GM13976 (cell line): ENCODE measurements at places on chromosomes 3 and 15.
A peak's percentile ranks its signal among the peaks of the same experiment; 100 is the strongest.

DNA sequence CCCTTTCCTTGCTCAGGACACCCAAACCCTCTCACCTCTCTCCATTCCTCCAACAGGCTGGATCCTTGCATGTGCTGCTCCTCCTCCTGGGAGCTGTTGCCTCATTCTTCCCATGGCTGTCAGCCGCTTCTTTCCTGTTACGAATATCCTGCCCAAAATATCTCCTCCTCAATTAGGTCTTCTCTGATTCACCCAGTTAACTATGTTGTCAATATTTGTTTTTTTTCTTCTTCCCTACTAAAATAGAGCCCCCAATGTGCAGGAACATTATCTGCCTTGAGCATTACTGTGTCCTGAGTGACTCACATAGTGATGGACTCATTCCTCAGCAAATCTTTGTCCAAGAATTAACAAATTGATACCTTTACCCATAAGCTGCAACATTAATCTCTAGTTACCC is 357.2 kb downstream of the CLSTN2 start:
- no peak for DNase-seq

- DNase-seq: peak; percentile 60
Measured at GRCh38 chr3:185153171-185153771, 411 bp upstream of the C3orf70 start.

DNA sequence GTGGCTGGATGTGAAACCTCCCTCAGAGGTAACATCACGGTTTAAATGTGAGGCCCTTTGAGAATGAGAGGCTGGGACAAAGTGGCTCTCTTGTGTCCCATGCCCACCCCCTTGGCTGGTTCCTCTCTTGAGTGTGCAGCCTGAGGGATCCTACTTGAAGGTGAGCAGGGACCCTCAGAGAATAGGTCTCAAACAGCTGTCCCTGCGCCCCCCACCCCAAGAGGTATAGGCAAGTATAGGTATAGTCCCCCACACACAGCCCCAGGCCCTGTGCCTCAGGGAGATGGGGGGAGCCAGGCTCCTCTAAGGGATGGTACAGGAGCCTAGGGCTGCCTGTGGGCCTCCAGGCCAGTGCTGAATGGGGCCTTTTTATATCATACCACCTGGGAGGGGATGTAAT is 61.9 kb downstream of the ISG20 start:
- DNase-seq: no peak

- DNase-seq: peak; percentile 32
Measured at GRCh38 chr3:15557511-15557946, 36.0 kb upstream of the COLQ start.

GRCh38 chr3:131233900-131234668 is 147.5 kb upstream of the NUDT16 start:
- DNase-seq: no peak

DNA sequence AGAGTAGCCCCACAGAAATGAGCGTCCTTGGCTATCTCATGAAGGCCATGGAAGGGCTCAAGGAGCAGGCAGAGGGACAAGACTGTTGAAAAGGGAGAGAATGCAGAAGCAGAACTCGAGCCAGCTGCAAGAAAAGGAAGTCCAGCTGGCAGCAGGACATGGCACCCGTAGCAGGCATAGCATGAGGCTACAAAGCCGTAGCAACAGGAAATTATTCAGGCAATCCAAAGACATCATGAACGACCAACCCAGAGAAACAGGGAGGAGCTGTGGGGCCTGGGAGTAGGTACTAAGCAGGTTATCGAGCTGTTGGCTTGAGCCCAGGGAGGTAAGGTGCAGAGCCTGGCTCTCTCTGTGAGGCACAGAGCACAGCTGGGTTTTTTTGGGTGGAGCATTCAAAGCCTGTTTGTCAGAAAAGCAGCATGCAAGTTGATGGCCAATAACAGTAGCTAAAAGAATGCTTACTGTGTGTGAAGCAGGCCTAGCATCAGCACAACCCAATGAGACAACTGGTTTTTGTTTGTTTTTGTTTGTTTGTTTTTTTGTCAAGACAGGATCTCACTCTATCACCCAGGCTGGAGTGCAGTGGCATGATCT is 144.0 kb upstream of the SMAD3 start:
- DNase-seq: no peak

DNA sequence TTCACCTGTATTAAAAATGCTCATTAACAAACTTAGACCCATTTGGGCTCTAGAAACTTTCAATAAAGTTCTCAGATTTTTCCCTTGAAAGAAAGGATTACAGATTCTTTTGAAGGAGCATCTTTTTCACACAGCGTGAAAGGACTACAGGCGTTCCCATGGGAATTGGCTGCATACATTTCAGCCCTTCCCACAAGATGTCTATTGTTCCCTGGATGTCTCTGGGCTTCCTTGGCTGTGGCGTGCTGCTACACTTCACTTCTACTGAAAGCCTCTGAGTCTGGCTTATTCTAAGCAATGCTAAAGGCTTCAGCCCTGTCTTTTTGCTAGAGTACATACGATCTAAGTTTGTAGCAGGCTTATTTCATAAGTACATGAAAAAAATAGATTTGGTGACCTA is 1.4 kb downstream of the VEPH1 start:
- DNase-seq: no peak

GRCh38 chr15:69384626-69385598 is 29.2 kb upstream of the KIF23 start:
- DNase-seq: no peak

GRCh38 chr3:183158551-183159006 is 4.0 kb downstream of the LAMP3 start:
- DNase-seq: peak; percentile 89
